CD4-positive, alpha-beta T cell treated with Interleukin-15 for 4 hours (primary cell): ENCODE measurements at places on chromosomes 16 and 17.

GRCh38 chr17:81434072-81434471 is 38.8 kb downstream of the BAHCC1 start:
- DNase-seq = no peak

DNA sequence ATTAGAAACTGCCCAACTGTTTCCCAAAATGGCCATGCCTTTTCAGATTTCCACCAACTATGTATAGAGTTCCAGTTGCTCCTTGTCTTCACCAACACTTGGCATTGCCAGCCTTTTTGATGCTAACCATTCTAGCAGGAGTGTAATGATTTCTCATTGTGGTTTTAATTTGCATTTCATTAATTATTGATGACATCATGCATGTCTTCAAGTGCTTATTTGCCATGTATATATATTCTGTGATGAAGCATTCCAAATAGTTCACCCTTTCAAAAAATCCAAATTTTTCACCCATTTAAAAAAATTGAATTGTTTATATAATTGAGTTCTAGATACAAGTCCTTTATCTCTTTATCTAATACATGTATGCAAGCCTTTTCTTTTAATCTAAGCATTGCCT is 245.9 kb upstream of the TNRC6C start:
- DNase-seq = no peak

DNA sequence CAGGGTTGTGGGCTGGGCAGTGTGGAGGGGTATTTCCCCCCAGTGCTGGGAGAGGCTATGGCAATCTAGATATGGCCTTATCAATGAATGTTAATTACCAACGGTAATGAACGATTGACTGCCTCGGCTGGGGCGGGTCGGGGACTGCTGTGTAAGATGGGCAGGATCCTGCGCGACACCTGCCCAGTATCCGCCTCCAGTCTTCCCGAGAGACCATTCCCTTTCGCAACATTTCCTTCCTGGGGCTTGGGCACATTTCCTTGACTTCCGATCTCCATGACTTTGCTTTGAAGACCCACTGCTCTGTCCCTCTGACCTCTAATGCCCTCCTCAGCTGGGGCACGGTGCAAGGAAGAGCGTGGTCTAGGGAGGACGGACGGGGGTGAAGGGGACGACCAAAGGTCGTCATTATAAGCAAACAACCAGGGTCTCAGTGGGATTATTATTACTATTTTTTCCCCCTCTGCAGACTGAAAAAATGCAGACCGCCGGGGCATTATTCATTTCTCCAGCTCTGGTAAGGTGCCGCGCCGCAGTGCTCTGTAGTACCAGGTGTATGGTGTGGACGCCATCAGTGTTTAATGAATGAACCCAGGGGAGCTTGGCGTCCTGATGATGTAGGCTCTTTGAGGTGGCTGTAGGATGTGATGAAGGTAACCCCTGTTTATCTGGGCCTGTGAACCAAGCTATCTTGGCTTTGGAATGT is 506 bp downstream of the ATP5MC1 start:
- no peak for DNase-seq

- peak; percentile 45 for DNase-seq
Measured at GRCh38 chr16:10514369-10515055, 65.9 kb downstream of the EMP2 start.

DNA sequence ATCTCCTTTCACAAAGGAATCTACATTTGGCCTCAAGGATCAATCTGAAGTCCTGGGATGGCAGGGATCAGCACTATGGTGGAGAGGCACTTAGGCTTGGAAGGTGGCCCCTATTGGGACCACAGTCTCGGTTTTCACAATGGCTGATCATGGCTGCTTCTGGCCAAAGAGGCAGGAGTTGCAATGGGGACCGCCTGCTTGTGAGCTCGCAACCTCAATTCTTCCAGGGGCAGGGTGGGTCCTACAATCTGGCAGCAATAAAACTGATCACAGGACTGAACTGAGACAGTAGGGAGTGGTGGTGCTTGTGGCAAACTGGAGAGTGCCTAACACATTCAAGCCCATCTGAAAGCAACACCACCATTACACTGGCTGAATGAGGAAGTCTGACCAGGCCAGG is 83.1 kb downstream of the NETO2 start:
- no peak for DNase-seq

- DNase-seq = no peak
Measured at GRCh38 chr17:81027038-81027437, 7.9 kb upstream of the BAIAP2 start.

- peak; percentile 41 for DNase-seq
Measured at GRCh38 chr16:50627419-50627818, 53.7 kb downstream of the SNX20 start.

DNA sequence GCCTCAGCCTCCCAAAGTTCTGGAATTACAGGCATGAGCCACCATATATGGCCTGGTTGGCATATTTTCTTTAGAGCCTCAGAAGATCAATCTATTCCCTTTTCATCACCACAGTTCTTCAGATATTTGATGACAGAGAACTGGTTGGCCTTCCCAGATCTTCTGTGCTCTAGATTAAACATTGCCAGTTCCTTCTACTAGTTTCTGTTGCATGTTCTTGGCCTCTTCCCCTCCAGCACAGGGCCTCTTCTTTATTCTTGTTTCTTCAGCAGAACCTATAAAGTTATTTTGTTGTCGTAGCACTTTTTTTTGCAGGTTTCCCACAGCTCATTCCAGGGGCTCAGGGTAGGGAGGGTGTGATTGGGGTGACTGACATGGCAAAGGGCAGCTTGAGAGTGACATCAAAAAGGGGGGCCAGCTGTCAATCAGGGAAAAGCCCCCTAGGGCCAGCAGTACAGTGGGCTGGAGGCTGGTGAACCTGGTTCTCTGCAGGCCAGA is 9.3 kb downstream of the CHD9 start:
- DNase-seq = no peak

DNA sequence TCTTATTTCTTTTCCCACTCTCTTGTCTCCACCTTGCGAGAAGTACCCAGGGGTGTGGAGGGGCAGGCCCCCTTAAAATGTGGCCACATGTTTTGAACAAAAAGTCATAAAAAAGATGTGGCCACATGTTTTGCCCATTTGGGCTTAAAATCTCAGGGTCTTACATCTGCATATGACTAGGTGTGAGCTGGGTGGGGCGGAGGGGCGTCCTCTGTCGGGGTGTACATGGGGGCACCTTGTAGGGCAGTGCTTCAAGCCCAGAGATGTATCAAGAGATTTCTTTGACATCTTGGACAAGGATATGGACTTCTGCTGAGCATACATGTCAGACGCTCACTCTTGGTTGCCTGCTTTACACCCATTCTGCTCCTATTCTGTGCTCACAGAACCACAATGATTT is 13.0 kb upstream of the SLC47A1 start:
- DNase-seq = no peak

DNA sequence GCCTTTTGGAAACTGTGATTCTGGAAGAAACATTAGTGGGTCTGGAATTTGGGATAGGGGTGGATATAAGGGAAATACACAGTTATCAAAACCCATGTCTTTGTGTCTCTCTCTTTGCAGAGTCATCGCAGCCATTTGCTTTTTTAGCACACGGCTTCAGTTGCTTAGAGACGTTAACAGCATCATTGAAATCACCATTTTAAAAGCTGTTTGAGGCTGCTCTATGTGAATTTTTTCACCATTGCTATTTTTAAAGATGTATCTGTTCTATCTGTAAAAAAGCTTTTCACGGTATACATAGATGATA is 47.3 kb downstream of the OMG start:
- no peak for DNase-seq

DNA sequence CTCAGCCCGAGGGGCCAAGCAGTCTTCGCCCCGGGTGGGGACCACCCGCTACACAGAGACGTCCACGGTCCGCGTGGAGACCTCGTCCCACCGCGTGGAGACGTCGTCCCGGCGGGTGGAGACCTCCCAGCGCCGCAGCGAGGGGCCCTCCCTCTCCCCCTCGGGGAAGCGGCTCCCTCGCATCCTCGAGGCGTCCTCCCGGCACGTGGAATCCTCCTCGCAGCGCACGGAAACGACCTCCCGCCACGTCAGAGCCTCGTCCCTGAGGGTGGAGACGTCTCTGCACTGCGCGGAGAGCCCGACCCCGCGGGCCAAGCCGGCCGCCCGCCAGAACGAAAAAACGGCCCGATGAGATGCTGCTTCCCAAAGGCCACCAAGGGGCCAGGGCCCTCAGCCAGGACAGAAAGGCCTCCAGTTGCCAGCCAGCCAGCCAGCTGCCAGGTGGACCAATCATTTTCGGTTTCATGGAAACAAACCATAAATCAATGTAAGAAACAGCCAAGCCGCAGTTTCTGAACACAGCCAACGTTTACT is 424 bp downstream of the C17orf100 start:
- no peak for DNase-seq

- no peak for DNase-seq
Measured at GRCh38 chr16:88922114-88922825, 54.7 kb downstream of the CBFA2T3 start.

DNA sequence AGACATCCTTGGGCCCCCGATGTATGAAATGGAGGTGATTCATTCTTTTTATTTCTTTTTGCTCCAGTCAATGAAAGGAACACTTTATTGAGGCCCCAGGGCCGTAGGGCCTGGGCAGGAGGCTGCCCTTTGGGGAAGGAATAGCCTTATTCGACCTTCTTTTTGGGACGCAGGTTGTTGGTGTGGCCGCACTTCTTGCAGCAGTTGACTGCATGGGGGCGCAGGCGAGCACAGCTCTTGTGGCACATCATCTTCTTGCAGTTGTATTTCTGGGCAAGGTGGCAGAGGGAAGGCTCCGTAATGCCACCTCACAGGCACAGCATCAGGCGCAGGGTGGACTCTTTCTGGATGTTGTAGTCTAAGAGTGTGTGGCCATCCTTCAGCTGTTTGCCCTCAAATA is 50.9 kb downstream of the SIAH1 start:
- DNase-seq = no peak

GRCh38 chr17:40358323-40359038 is 6.1 kb downstream of the GJD3 start:
- peak; percentile 91 for DNase-seq

DNA sequence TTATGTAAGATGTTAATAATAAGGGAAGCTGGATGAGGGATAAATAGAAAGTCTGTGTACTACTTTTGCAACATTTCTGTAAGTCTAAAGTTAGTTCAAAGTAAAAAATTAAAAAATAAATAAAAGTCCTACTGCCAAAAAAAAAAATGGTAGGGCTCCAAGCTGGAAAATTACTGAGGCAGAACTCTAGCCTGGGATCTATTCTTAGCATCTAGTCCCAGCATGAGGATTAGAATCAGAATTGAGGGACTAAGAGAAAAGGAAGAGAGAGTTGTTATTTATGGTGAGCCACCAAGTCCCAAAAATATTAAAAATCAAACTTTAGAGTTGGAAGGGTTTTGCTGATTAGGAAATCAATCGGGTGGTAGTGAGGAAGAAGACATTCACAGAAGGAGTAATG is 110.3 kb downstream of the CYB561 start:
- no peak for DNase-seq

DNA sequence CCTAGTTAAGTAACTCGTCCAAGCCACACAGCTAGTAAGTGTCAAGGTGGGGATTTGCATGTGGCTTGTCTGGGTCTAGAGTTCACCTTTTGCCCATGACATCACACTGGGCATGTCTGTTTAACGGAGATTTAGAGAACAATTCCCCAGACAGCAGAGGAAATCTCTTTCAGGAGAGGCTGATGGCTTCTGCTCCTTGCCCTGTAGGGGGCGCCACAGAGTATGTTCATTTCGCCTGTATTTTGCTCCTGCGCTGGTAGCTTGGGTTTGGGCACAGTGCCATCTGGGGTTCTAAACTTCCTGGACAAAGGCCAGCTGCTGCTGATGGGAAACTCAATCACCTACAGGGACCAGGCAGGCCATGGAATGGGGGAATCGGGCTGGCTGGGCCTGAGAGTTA is 20.4 kb downstream of the OTOA start:
- DNase-seq = peak; percentile 23

DNA sequence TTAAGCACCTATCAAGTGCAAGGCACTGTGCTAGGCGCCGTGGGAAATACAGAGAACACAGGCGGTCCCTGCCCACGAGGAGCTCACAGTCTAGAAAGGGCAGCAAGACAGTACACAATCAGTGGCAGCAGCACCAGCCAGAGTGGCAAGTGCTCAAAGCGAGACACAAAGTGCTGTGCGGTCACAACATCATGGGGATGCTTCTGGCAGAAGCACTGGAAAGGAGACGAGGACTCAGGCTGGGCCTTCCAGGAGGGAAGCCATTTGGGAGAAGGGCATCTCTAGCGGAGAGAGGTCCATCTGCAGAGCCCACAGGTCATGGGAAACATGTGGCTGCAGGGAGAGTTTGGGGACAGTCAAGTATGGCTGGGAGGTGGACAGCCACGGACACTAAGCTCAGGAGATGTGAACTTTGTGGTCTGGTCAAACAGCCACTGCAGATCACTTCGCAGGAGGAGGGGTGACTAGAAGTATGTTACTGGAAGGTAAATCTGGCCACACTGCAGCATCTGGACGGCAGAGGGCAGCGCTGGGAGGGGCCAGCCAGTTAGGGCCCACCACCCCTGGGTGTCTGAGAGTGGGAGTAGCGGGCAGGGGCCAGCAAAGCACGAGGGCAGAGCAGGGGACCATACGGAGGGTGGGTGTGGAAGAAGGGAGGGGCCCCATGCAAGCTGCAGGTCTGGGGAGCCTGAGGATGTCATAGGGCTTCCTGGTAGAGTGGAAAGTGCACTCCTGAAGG is 71.1 kb downstream of the N4BP1 start:
- no peak for DNase-seq

- no peak for DNase-seq
Measured at GRCh38 chr16:78183437-78184237, 84.2 kb downstream of the WWOX start.

DNA sequence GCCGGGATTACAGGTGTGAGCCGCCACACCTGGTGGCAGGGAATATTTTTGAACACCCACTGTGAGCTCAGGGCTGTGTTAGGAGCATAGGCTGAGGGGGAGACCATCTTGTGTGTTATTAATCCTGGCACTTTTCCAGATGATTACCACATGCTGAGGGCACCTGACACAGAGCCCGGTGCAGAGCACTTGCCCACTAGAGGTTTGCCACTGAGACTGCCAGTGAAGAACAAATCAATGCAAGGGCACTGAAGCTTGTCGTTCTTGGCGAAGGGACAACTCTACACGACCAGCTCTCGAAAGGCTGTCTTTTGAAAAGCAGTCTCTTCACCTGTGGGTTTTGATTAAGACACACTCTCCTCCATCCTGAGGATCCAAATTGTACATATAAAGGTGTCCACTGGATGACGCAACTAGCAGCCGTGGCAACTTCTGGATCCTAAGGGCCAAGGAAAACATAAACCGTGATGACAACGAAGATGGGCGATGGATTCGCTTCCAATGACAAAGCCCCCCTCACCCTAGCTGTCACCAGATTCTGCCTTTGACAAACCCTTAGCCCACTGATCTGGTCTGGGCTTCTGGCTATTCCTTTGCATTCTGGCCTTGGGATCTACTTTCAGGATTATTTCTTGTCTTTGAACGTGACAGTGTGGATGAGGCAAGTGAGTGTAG is 28.7 kb downstream of the WIPI1 start:
- no peak for DNase-seq
